Liver (tissue), 10 donors: ENCODE measurements at places on chromosomes 5 and 9. TPM values are rescaled to one million over a fixed set of nuclear protein-coding genes. Genes with fewer than 3 reads are reported as not detected.

Gene PLCXD3
- 0.54 TPM for polyA plus RNA-seq

Gene ARL14EPL
- not detected for polyA plus RNA-seq

Gene LRRC70
- 1.0 TPM for polyA plus RNA-seq

Gene DRD1
- 0.05 TPM for polyA plus RNA-seq

Gene GIN1
- 1.8 TPM for polyA plus RNA-seq

Gene GBA2
- polyA plus RNA-seq = 27.1 TPM

Gene MGAT1
- polyA plus RNA-seq = 125 TPM

Gene MCIDAS
- not detected for polyA plus RNA-seq

Gene PTPRD
- polyA plus RNA-seq = 0.78 TPM

Gene LTC4S
- polyA plus RNA-seq = 2.4 TPM
